ENCODE measurements at places on chromosomes 7 and 10.

- DNase-seq: no peak
Observed at GRCh38 chr7:50590535-50590934, 25.3 kb upstream of the DDC start.

DNA sequence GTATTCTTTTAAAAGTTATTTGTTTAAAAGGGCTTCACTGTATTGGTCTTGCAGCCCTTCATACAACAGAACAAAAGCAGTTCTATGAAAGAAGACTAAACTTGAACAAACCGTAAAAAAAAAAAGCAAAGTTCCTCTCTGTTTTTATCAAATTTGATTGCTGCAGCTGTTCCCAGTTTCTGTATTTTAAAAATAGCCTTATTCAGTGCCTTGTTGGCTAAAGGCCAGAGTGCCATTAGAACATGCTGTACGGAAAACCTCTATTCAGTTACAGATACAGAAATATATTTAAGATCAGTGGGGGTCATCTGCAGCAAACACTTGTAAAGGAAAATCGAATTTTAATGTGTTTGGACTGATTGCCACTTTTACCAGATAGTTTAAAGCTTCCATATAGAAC, 207.8 kb upstream of the ETV1 start:
- no peak for DNase-seq

DNA sequence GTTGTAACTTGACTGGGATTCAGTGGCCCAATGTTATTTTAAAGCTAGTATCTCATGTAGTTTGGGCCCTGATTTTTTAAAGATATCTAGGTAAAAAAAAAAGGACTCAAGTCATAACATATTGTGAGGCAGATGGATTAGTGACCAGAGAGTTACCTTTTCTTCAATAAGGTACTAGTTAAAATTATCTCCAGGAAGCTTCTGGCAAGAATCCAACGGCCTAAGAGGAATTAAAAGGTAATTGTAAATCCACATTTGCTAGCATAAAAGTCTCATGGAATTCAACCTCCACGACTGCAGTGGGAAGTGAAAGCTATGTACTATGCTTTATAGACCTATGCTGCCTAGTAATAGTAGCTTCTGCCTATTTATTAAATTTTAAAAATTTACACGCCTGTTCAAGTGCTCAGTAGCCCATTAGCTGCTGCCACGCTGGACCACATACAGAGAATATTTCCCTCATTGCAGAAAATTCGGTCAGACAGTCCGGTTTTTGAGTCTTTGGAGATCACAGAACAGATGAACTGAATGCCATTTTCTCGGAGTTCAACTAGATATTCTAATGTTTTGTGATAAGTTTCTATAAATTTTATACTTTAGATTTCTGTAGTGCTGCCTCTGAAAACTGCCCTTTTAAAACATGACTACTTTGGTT, 118.4 kb downstream of the NSUN6 start:
- no peak for DNase-seq

DNA sequence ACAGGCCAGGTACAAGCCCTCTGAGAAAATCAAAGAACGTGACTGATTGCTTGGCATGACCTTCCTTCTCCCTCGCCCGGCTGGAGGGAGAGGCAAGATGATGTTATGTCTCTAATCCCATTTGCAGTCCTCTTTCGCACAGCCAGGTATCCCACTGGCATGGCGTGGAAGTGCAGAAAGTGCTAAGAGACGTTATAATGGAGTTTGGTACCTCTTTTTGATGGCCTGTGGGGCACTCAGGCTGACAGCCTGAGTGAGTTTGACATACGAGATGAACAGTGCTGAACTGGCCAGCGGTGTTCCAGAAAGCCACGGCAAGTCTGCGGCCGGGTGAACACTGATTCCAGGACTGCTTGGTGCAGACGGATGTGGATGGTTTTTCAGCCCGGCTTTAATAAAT, 241.6 kb downstream of the RAB11FIP2 start:
- no peak for DNase-seq

- DNase-seq: no peak
Observed at GRCh38 chr7:107946451-107946850, 55.5 kb downstream of the DLD start.

DNA sequence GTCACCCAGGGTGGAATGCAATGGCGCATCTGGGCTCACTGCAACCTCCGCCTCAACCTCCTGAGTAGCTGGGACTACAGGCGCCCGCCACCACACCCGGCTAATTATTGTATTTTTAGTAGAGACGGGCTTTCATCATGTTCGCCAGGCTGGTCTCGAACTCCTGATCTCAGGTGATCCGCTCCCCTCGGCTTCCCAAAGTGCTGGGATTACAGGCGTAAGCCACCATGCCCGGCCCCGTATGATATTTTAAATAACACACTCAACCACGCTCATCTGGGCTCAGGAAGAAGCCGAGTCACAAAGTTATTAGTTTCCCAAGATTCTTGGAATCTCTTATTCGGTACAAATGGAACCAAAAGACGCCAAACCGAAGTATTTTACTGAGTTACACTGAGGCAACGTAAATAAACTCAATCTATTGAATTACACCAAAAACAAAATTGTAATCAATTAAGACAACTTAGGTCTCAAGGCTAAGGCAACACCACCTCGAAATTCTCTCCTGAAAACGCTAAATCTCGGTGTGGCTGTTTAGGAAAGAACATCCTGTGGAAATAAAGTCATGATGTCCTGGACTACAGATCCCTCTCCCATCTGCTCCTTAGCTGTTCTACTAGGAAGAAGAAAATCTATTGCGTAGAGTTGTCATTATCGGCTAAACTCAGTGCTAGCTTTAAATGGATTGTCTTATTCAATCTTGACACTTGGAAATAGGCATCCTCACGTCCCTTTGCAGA, 910 bp downstream of the ARHGAP19 start:
- DNase-seq: no peak

DNA sequence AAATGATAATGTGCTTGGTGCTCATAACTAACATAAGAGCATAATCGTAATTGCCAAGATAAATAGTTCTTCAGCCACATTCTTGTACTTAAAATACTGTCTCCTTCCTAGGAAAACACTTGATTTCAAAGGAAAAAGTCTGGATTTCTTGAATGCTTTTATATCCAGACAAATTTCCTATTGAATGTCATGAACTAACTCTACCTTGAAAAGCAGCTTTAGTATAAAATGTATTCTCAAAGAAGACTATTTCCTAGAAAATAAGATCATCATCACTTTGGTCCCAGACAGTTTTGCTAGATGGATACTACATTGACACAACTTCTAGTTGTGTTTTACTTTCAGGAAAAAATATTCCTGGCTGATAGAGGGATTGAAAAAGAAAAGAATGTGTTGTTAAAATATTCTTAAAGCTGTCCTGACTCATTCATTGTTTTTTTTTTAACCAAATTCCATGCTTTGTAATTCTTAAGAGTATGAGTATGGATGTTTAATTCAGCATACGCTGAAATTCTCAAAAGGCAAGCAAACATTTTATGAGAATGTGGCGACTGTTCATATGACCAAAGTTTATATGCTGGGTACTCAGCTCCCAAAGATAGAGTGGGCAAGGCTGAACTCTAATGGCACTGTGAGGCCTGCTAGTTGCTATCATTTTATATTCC, 106.1 kb downstream of the PPP1R3A start:
- DNase-seq: no peak

GRCh38 chr10:71970869-71971268, 6.7 kb downstream of the CHST3 start:
- no peak for DNase-seq

DNA sequence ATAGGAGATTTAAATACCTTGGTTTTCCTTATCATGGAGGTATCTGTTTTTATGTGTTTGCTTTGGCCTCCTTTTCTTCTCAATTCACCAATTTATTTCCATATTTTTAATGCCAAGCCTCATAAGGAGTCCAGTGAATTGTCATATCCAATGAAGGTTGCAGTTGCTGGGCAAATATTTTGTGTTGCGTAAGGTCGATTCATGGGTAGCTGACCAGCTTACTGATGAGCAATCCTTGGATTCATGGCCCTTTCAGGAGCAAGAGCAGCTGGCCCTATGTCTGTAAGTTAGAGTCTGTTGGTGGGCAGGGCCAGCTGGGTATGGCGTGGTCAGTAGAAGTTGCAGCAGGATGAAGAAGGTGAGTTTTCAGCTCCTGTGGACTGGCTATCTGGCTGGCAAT, 182.9 kb downstream of the PFKFB3 start:
- DNase-seq: no peak

DNA sequence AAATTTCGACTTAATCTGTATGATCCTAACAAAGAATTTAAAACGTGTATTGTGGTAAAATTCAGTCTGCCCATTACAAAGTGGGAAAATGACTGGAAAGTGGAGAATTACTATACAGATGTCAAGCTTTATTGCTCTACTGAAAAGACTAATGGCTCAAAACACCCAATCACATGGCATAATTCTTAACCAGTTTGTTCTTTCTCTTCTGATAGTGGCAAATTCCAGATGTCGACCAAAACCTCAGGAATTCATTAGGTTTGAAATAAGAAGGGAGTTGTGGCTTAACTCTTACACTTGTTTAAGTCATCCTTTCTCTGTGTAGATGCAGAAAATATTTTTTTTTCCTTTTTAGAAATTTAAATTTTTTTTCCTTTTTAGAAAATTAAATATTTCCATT, 1254.9 kb upstream of the LRRN3 start:
- no peak for DNase-seq

GRCh38 chr10:102335184-102335583, 60.3 kb upstream of the NFKB2 start:
- no peak for DNase-seq

DNA sequence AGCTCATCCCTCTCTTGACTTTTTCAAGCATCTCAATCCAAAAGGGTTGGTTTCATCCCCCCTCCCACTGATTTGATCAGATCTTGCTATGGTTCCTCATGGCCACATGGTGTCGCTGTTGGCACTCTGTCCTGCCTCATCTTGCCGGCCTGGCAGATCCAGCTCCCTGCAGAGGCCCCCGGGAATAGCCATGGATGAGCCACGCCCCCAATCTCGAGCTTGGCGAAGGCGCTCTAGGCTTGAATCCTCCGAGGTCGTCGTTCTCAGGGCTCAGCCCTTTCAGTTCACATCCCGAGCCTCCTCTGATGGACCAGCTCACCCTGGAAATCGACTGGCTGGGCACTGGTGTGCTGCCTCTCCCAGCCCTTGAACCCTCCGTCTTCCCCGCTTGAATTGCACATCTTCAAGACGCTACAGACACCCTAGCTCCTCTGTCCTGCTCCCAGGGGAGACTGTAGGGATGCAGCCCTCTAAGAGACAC, 628.7 kb downstream of the TYW1 start:
- peak; percentile 3 for DNase-seq

DNA sequence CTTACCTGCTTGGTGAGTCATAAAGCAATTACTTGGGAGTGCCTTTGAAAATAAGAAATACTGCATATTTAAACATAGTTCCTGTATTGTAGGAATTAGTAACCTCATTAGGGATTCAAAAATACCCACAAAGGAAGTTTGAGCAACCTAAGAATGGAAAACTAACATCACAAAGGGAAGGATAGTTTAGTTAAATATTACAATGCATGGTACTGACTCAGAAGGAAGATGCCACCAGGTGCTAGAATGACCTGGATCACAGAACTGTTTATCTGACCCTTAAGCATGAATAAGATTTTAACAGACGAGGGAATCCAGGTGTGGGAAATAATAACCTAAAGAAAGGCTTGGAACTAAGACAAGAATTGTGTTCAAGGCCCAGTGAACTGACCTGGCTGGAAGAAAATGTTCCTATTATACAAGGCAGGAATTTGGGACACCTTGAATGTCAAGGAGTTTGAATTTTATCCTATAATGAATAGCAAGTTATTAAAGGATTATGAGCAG, 106.4 kb downstream of the GSAP start:
- DNase-seq: no peak

DNA sequence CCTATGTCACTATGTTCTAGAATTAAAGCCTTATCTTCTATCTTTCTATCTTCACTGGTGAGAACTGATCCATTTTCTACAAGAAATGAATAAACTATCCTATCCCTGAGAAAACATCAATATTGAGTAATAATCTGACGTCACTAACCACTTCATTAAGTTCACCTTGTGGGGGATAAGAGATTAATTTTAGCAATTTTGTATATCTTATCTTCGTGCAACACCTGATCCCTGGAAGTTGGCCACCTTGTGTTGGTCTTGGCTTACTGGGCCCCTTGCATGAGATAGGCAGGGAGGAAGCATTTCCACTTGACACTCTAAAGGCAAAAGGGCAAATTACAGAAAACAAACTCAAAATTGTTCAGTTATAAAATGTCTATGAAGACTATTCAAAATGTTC, 20.1 kb upstream of the OR6B1 start:
- no peak for DNase-seq

GRCh38 chr7:45711161-45711490, 137.0 kb downstream of the ADCY1 start:
- no peak for DNase-seq

DNA sequence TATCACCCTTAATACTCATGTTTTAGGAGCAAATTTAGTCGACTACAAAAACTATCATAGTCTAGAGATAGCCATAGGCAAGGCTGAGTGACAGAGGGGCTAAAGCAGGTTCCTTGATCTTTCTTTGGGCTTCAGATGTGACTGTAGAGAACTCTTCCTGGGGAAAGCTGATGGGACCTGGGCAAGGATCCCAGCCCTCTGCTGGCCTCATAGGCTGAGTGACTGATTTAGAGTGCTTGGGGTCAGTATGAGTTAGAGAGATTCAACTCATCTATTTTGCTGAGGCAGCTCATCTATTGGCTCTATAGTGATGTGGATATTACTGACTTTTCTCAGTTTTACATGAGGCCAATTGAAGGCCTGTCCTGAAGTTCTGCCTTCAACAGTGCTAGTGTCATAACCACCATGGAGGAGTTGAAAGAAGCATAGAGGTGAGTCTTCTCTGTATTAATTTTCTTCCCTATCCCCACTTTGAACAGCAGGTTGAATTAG, 81.6 kb downstream of the SAMD9 start:
- DNase-seq: no peak

DNA sequence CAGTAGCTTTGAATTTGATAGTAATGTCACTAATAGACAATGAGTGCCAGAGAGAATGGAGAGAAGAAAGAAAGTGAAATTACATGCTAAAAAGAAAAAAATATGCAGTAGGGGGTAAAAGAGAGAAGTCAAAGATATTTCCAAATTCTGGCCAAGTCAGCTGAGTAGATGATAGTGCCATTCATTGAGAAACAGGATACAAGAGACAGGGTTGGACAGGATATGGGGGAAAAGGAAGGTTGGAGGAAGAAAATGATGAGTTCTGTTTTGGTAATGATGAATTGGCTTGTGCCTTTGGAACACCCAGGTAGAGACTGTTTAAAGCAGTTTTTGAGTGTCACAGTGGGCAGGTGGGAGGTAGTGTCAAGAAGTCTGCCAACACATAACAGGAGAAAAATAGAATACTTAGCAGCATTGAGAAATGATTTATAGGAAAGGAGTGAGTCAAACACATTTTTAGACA, 78.3 kb downstream of the LRRC17 start:
- DNase-seq: no peak

GRCh38 chr10:30897048-30897447, 134.6 kb downstream of the ZNF438 start:
- no peak for DNase-seq

DNA sequence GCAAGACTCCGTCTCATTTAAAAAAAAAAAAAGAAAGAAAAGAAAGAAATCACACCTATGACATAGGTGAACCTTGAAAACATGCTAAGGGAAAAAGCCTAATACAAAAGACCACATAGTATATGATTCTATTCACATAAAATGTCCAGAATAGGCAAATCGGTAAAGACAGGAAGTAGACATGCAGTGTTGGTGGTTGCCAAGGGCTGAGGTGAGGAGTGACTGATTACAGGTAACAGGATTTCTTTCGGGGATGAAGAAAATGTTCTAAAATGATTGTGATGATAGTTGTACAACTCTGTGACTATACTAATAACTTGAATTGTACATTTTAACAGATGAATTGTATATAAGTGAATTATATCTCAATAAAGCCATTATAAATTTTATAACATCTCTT, 3.3 kb downstream of the XPNPEP1 start:
- DNase-seq: no peak

- no peak for DNase-seq
Observed at GRCh38 chr10:100824886-100825285, 79.5 kb downstream of the PAX2 start.
